CD4-positive, alpha-beta T cell treated with Interleukin-17A for 4 hours (primary cell): ENCODE measurements at places on chromosomes 5 and 9.

- no peak for DNase-seq
These were observed 11.8 kb downstream of the COL5A1 start for GRCh38 chr9:134653259-134654009.

DNA sequence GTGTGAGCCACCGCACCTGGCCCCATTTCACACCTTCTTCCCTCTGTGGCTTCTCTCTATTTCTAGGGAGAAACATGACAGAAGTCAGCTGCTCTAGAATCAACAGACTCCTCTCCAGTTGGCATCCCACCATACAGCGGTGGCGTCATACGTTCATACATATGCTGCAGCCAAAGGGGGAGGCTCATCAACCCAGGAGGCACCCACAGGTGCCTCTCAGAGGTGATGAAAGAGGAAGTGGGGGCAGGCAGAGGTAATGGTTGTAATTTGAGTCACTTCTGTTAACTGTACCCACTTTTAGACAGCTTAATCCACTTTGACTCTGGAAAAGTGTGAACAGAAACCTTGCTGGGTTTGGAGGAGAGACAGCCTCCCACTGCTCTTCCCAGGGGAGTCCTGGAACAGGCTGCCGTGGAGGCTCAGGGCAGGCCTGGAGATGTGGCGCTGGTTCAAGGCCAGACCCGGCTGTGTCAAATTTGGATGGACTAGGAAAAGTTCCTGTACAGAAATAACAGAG, 47.3 kb upstream of the SUB1 start:
- peak; percentile 51 for DNase-seq

DNA sequence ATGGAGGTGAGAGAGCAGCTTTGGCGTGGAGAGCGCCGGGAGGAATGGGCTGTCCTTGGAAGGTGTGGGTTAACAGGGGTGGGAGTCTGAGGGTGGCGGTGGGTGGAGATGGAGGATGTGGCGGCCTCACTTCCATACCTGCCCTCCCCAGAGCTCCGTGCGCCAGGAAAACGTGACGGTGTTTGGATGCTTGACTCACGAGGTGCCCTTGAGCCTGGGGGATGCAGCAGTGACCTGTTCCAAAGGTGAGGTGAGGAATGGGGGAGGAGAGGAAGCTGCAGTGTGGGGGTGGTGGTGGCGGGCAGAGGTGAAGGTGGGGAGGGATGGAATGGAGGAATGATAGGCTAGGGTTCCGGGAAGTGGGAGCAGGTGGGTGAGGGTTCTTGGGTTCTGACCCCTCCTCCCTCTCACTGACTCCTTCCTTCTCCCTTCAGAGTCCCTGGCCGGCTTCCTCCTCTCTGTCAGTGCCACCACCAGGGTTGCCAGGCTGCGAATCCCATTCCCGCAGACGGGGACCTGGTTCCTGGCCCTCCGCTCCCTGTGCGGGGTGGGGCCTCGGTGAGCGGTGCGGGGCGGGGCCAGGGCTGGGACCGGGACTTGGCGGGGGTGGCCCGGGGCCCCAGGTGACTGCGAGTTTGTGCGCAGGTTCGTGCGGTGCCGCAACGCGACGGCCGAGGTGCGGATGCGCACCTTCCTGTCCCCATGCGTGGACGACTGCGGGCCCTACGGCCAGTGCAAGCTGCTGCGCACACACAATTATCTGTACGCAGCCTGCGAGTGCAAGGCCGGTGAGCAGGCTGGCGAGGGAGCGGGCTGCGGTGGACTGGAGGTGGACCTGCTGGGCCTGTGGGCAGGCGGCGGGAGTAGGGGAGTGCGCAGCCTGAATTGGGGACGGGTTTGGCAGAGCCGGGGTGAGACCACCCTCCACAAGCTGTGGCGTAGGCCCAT, 17.1 kb downstream of the TMEM8B start:
- DNase-seq: no peak

- DNase-seq: no peak
These were observed 6.8 kb upstream of the SH3TC2 start for GRCh38 chr5:149069711-149070110.

DNA sequence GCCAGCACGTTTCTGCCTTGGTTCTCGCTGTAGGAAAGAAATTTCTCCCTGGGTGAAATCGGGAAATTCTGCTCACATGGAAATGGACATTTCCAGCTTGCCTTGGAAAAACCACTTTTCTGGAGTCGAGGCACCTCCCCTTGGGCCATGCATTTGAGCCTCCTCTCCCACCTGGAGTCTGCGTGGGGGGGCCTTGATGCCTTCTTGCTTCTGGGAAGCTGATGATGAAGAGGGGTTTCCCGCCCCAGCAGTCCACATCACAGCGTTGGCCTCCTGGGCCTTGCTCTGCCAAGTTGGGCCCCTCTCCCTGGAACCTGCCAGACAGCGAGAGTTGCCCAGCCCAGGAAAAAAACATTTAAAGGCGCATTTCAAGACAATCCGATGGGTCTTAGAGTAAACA, 1.8 kb upstream of the ASB6 start:
- DNase-seq: no peak

DNA sequence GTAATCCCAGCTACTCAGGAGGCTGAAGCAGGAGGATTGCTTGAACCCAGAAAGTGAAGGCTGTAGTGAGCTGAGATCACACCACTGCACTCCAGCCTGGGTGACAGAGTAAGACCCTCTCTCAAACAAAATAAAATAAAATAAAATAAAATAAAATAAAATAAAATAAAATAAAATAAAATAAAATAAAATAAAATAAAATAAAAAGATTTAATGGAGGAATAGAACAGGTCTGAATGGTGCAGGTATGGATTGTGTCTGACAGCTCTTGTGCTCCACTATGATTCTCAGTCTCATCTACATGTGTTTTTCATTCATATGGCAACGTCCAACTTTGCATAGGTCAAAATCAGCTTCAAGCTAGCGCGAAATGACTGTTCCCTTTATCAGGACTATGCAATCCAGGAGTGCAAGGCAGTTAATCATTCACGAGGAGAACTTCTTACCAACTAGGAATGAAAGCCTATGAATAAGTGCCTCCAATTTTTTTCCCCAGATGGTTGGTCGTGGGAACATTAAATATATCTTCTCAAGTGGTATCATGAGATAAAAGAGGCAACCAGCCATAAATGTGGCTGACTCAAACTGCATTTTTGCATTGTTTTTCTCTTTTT, 1392.3 kb upstream of the CDH9 start:
- DNase-seq: no peak
